Renal cortical epithelial cell (primary cell): ENCODE measurements at places on chromosomes 3 and 15. TPM values are rescaled to one million over a fixed set of nuclear protein-coding genes. Genes with fewer than 3 reads are reported as not detected.

DNA sequence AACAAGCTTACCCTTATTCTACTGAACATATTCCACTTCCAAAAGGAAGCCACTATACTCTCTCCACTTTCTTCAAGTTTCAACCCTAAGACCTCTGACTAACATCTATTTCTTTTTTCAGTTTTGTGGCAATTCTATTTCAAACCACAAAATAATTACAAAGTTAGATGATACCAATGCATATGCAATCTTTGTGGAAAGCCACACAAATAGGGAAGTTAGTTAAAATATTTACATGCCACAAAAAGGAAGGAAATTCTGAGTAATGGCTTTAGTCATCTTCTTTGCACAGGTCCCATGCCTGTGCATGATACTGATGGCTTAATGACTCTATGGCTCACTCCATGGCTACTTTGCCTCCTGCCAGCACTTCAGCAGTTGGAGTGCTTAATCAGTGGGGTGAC, 57.0 kb upstream of the MCTP2 start:
- peak; percentile 47 for DNase-seq

DNA sequence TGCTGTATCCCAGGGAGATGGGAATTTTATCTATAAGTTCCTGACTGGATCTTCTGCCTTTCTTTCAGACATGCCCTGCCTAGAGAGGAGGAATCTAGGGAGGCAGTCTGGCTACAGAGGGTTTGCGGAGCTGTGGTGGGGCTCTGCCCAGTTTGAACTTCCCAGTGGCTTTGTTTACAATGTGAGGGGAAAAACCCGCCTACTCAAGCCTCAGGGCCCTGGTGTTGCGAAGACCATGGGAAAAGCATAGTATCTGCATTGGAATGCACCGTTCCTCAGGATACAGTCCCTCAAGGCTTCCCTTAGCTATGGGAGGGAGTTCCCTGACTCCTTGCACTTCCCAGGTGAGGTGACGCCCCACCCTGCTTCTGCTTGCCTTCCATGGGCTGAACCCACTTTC, 168.7 kb downstream of the TMEM108 start:
- DNase-seq: no peak

DNA sequence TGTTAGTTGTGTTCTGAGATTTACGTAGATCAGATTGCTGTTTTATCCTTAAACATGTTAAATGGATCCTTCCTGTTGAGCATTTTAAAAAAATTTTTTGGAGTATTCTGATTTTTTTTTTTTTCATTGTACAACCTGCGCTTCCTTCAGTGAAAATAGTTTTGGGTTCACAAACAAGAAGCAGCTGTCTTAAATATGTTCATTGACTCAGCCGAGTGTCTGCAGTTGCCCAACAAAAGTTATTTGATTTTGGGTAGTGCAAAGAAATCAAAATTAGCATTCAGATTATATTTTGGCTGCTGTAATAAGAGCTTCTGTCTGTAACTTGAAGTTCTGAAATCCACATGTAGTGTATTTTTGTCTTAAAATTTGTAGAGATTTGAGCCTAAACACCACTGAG, 148.2 kb downstream of the BBX start:
- DNase-seq: no peak

DNA sequence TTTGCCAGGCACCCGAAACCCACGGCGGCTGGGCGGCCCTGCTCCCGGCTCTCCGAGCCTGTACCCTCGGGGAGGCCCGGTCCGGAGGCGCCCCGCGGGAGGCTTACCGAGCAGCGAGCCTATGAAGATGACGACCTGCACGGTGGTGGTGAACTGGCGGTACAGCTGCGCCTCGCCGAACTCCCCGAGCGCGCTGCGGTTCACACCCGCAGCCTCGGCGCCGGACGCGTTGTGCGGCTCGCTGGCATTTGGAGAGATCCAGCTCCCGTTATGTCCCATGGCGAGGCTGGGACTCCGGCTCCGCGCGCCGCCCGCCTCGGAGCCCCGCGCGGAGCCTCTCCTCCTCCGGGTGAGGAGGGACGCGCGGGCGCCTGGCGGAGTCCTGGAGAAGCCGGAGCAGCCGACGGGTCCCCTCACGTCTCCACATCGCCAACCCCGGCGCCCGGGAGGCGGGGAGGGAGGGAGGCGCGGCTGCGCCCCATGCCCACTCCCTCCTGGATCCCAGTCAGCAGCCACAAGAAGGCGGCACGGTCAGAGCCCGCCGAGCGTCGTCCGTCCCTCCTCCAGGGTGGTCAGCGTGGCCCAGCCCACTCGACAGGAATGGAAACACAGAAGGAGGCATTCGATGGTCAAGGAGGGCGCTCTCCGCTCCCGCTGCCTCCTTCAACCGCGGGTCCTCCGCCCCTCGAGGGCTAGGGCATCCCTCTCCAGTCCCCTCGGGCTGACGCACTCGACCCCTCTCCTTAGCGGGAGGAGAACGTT, at the start of gene GPR176:
Gene GPR176 (minus strand): TSS at position 519 of the 762 bp plus-strand sequence. CDS start 240 bp downstream, at position 279.
- peak; percentile 54 for DNase-seq

Gene OSBPL10
- 17.0 and 78.3 TPM in 2 replicates for total RNA-seq

Gene DZIP3
- 10.8 and 15.4 TPM in 2 replicates for total RNA-seq
